BJ (cell line): ENCODE measurements at places on chromosomes 11 and 22.

DNA sequence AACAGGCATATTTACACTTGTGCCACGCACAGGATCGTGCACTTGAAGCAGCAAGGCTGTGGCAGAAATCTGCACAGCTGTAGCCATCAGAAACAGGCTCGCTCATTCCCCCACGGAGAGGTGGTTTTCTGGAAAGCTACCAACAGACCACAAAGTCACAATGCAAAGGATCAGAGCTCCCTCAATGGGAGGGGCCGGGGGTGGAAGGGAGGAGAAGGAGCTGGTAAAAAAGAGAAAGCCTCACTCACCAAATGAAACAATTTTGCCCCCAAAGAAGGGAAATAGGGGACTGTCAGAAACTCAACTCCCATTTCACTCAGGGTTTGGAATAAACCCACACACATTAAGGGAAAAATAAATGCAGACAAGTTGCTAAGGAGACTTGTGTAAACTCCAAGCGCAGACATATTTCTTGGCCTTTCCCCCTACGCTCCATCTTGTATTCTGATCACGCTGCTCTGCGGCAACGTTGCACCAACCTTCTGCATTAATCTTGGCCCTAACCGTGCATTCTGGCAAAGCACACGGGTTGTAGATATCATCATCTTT, 43.2 kb upstream of the BLID start:
- DNase-seq: no peak

DNA sequence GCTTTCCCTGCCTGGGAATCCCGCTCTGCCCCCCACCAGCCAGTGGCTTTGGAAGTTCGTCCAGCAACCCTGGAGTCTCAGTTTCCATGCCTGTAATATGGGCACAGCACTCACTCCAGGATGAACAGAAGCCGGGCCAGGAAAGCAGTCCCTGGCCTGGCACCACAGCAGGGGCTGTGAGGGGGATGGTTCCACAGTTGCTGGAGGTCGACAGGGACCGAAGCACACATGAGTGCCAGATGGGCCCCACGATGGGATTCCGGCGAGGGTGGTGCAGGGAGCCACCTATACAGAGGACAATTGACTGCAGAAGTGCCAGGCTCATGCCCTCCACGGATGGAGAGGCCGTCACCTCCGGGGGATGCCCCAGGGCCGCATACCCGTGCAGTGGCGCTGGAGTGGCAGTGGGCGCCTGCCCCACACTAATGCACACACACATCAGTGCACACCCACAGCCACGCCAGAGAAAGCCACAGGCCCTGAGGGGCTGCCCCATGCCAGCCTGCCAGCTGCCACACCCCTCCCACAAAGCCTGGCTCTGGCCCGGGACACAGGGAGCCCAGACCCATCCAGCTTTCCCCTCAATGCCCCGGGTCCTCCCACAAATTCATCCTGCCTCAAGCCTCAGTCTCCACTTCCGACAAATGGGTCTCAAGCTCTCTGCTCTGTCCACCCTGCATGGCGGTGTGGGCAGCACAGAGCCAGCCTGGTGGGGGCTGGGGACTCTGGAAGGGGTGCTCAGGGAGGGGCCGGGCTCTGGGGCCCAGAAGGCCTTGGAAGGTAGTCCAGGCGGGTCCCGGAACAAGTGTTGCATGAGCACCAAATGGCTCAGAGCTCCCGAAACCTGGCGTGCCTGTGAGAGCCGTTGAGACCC, 9.7 kb downstream of the ASCL2 start:
- DNase-seq: no peak

- no peak for DNase-seq
Measured at GRCh38 chr11:77019976-77020595, 14.1 kb upstream of the B3GNT6 start.

DNA sequence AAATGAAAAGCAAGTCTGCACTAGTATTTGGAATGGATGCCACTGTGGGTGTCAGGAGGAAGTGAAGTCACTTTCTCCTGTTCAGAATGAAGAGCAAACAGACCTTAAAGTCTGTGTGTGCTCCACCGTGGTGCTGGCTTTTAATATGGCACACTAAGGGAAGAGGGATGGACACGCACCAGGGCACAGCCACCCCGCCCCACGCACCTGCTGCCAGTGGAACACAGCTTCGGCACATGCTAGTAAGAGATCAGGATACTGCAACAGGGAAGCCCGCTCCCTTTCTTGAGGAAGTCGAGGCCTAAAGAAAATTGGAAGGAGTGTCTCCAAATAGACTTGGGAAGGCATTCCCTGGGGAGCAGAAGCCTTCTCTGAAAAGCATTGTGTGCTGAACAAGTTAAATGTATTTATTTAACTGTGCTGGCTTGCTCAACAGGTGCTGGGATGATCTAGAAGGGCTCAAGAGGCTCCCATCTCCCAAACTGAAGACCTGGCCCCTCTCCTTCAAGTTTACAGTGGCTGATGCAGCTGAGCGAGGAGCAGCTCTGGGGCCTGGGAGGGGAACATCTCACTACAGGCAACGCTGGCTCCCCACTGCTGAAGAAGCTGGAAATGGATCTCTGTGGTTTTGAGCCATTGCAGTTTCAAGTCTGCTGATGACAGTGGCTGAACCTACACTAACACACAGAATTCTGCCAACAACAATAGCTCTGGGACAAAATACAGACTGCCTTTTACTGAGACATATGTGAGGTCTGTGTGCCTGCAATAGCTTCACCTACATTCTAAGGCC, 504.6 kb upstream of the B3GAT1 start:
- DNase-seq: no peak

DNA sequence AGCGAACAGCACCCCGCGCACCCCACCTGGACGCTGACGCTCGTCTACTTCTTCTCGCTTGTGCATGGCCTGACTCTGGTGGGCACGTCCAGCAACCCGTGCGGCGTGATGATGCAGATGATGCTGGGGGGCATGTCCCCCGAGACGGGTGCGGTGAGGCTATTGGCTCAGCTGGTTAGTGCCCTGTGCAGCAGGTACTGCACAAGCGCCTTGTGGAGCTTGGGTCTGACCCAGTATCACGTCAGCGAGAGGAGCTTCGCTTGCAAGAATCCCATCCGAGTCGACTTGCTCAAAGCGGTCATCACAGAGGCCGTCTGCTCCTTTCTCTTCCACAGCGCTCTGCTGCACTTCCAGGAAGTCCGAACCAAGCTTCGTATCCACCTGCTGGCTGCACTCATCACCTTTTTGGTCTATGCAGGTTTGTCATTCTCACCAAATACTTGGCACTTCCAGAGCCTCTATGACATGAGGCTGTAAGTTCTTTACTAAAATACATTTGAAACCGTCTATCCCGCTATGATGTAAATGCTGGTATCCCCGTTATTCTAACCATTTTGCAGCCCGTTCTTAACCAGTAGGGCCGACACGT, 535 bp downstream of the AQP11 start:
- no peak for DNase-seq

DNA sequence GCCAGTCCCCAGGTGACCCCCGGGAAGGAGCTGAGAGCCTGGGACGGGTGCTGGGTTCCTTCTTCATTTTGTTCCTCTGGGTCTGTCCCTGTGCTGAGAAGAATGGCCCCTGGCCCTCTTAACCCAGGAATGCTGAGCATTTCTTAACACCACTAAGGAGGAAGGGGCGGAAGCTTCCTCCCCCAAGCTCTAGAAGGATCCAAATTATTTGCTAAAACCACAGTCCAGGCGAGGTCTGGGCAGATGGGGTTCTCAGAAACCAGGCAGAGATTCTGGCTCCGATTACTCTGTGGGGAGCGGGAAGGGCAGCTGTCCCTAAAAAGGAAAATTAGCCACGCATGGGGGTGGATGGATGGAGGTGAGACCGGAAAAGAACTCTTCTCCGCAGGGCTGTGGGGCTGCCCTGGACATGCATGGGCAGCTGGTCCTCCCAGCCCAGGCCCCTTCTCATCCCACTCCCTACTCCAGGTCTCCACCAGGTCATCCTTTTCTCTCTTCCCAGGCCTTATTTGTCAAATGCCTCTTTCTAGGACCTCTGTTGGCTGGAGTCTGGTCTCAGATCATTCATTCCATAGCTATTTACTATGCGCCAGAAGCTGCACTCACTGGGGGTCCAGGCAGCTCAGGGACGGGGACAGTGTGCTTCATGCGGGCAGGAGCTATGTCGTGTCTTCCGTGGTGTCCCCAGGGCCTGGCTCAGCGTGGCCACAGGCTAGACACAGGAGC, 45.0 kb upstream of the MYH9 start:
- no peak for DNase-seq

DNA sequence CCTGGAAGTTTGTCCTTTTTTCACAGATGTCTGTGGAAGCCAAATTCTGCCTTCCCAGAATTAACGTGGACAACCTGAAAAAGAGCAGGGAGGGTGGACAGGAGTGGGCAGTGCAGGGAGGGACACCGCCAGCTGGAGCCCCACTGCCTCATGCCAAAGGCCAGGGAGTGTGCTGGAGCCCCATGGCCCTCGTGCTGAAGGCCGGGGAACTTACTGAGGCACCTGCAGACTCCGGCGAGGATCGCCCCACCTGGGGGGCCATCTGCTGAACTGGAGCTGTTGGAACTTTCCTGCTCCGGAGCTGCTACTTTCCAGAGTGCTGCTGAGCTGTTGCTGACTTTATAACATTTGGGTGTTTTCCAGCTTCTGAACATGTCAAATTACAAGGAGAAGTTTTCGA, 35.2 kb downstream of the MOV10L1 start:
- no peak for DNase-seq

DNA sequence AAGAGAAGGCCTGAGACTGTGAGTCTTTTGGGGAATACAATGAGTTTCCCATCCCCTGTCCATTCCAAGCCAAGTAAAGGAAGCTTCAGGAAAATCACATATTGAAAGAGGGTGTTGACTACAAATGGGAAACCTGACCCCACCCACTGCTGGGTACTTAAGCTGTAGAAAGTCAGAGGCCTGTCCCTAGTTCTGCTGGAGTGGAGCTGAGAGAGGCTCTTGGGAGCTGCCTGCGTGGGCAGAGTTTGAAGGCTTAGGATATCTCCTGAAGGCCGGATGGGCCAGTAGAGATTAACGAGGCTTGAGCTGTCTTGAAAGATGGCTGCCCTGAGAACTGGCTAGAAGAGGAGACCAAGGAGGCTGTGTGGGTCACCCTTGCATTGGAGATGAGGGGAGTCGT, 176.2 kb upstream of the NECTIN1 start:
- DNase-seq: no peak

DNA sequence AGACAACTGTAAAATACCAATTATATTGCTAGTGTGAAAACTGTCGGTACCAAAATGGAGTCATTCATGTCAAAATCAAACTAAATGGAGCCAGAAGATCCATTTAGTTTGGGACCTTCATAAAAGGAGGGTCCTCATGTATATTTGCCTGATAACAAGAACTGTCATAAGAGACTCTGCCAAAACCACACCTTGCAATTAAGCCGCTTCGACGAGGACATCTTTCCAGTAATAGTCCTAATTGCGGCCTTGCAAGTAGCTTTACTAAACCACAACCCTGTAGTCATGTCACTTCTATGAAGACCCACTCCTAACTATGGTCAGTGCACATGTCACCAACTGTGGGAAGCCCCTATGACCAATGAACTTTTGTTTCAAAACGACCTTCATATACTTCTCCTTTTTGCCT, 9.4 kb downstream of the UBQLN3 start:
- DNase-seq: no peak

GRCh38 chr11:64853709-64854108, 9.3 kb upstream of the CDC42BPG start:
- DNase-seq: no peak
